T-helper 1 cell (primary cell): ENCODE measurements at places on chromosomes 12 and 14.

DNA sequence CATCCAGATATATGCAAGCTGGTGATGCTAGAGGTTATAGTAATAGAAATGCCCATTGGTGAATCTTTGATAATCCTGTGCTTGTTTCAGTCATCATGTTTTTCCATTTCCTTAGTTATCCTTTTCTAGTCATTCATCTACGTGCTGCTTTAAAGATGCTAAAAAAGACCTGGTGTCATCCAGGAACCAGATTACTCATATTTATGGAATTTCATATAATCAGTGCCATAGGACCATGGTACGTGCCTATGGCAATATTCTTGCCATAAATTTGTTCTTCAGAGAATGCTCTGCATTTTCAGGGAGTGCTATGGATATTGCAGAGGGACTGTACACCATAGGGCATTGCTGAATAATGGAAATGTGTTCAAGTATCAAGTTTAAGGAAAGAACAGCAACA, 267.3 kb downstream of the AKAP6 start:
- DNase-seq = no peak

GRCh38 chr12:116071555-116072230, 205.8 kb downstream of the MED13L start:
- DNase-seq = no peak

- DNase-seq = no peak
Observed at GRCh38 chr14:20657216-20658211, 16.0 kb upstream of the OR6S1 start.

GRCh38 chr12:76637807-76638206, 78.2 kb upstream of the OSBPL8 start:
- DNase-seq = no peak

GRCh38 chr14:68886109-68886434, 93.0 kb downstream of the ACTN1 start:
- no peak for DNase-seq

GRCh38 chr12:91984556-91984955, 161.1 kb downstream of the BTG1 start:
- no peak for DNase-seq

DNA sequence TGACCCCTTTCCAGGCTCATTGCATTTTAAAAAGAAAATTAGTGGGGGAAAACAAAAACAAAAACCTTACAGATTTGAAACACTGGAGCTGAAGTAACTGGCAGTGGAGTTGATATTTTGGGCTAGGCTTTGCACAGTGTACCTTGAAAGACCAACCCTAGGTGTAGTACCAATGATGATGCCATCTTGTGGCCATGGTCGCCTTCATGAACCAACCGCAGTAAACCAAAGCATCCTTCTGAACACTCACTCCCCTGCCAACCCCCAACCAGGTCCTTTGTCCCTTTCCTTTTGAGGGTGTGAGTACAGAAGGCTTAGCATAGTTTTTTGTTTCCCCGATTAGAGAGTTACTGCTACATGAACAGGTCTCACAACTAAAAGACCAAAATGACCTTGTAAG, 5.9 kb downstream of the TOMM20L start:
- no peak for DNase-seq

DNA sequence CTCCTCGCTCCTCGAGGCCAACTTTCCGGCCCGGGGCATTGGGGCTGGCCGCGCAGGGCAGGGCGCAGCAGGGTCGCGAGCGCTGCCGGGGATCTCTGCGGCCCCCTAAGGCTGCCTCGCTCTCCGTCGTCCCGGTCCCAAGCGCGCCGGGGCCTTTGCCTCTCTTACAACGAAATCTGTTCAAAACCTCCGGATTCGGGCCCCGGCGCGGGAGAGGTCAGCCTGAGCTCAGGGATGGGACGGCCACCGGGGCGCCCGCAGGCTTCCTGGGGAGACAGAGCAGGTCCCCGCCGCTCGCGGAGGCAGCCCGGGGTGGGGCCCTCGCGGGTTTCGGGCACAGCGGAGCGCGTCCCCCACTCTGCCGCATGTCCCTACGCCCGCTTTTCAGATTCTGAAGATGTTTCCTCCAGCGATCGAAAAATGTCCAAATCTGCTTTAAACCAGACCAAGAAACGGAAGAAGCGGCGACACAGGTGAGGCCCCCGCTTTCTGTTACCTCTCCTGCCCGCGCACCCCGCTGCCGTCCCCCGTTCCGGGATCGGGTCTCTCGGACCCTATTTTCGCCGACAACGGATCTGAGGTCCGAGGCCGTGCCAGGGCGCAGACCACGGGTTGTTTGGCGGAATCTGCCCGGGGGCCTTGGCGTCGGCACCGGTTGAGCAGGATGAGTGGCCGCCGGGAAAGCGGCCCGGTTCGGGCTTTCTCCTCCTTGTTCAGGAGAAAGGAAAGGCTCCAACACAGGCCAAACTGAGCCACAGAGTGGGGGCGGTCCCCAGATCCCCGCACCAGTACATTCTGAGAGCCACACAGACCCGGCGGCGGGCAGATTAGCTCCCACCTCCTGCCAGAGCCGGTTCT, 1.8 kb downstream of the VSX2 start:
- no peak for DNase-seq

- no peak for DNase-seq
Observed at GRCh38 chr14:54918427-54918826, 15.8 kb upstream of the GCH1 start.

DNA sequence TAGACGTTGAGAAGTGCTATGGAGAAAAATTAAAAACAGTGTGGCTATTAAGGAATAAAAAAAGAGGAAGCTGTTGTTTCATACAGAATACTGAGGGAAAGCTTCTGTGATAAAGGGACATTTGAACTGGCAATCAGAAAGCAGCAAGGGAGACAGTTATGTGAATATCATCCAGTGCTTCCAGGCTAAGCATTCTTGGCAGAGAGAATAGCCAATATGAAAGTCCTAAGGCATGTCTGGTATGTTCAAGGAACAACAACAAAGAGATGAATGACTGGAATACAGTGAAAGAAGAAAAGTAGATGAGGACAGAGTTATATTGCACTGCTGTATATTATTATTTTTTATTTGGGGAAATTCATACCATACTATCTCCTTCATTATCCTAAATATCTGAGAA, 23.9 kb downstream of the SCAF11 start:
- DNase-seq = no peak

DNA sequence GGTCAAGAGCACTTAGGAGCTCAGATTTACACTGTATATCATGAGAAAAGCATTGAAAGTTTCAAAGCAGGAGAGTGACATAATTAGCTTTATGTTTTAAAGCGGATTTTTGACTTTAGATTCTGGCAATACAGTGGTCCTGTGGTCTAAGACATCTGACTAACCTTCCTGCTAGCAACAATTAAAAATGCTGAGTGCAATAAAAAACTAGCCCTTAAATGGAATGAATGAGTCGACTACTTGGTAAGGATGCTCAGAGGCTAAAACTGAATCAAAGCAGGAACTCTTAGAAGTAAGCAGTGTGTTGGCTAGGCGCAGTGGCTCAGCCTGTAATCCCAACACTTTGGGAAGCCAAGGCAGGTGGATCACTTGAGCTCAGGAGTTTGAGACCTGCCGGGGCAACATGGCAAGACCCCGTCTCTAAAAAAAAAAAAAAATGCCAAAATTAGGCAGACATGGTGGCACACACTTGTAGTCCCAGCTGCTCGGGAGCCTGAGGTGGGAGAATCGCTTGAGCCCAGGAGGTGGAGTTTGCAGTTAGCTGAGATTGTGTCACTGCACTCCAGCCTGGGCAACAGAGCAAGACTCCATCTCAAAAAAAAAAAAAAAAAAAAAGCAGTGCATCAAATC, 18.9 kb downstream of the BICD1 start:
- no peak for DNase-seq
